HFF-Myc (cell line): ENCODE measurements at places on chromosomes 6 and 20.

- DNase-seq, result no peak
These were observed 243.1 kb downstream of the DLL1 start for GRCh38 chr6:170047823-170048222.

GRCh38 chr6:34318499-34319470 lies 70.0 kb upstream of the SMIM29 start:
- no peak for DNase-seq

GRCh38 chr6:137313928-137314855 lies 95.0 kb upstream of the IFNGR1 start:
- peak; percentile 27 for DNase-seq

GRCh38 chr6:135860361-135860760 lies 8.9 kb downstream of the PDE7B start:
- no peak for DNase-seq

DNA sequence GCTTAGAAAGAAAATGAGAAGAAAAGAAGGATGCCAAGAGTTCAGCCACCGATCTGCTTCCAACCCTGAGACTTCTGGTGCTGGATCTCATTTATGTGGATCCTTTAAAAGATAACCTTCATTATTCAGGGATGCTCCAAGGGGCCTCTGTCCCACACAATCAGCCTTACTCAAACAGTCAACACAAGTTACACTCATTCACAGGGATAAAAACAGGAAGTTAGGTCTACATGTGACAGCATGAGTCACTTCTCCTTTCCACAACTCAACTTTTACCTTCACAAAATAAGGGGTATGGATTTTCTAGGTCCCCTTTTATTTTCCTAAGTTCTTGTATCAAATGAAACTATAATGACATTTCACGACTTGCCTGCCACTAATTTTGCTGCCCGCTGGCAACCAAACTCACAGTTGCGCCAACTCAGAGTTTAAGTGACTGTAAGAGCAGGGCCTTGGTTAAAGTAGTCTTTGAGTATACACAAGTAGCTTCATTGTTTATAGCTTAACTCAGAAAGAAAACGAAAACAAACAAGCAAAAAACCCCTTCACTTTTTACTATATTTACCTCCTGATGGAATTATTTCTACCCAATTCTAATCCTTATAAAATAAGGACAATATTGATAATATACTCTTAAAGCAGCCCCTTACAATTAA lies 278.8 kb upstream of the RUNX2 start:
- DNase-seq, result peak; percentile 4

GRCh38 chr6:83546636-83547035 lies 34.3 kb downstream of the PRSS35 start:
- DNase-seq, result no peak

GRCh38 chr20:44485078-44485829 lies 9.6 kb downstream of the TTPAL start:
- DNase-seq, result no peak

GRCh38 chr6:111857674-111858337 lies 15.4 kb downstream of the FYN start:
- no peak for DNase-seq

DNA sequence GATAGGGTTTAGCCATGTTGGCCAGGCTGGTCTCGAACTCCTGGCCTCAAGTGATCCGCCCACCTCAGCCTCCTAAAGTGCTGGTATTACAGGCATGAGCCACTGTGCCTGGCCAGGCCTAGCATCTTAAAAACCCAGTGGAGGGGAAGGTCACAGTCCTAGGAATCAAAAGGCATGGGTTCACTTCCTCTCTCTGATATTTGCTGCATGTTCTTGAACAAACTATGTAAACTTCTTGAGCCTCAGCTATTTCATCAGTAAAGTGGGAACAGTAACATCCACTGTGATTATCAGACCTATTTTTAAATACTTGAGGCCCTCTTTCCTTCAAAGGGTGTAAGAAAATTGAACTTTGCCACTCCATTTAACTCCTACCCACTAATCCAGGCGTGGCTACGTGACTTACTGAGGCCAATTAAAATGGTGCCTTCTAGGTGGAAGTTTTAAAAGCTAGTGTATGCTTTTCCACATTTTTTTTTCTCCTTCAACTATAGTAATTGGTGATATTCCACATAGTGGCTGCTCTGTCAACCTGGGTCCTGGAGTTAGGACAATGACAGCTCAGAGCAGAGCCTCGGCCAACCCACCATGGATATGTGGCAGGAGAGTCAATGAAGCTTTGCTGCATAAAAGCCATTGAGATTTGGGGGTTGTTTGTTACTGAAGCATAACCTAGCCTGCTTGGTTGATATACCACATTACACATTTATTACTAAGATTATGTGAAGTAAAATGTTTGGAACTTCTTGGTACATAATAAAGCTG lies 32.2 kb upstream of the IER3 start:
- no peak for DNase-seq

- no peak for DNase-seq
These were observed 17.8 kb downstream of the SS18L1 start for GRCh38 chr20:62161347-62161746.

DNA sequence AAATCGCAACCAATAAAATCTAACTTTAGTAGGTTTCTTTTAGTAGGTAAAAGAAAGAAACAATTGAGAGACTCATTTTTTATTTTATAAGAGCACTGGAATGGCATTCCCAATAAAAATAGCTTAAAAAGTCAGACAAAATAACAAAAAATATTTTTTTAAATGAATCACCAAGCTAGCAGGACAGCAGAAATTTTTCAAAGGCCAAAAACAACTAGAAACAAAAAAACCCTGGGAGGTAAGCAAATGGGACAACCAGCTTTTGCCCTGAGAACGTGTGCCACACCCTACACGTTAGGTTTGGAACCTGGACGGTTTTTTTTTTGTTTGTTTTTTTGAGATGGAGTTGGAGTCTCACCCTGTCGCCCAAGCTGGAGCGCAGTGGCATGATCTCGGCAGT lies 19.6 kb downstream of the GPLD1 start:
- DNase-seq, result no peak

- no peak for DNase-seq
These were observed 131.3 kb downstream of the C6orf118 start for GRCh38 chr6:165178056-165178455.

GRCh38 chr6:51854876-51855275 lies 232.5 kb downstream of the PKHD1 start:
- DNase-seq, result no peak

- DNase-seq, result no peak
These were observed 1.1 kb downstream of the RNF144B start for GRCh38 chr6:18388271-18388670.

DNA sequence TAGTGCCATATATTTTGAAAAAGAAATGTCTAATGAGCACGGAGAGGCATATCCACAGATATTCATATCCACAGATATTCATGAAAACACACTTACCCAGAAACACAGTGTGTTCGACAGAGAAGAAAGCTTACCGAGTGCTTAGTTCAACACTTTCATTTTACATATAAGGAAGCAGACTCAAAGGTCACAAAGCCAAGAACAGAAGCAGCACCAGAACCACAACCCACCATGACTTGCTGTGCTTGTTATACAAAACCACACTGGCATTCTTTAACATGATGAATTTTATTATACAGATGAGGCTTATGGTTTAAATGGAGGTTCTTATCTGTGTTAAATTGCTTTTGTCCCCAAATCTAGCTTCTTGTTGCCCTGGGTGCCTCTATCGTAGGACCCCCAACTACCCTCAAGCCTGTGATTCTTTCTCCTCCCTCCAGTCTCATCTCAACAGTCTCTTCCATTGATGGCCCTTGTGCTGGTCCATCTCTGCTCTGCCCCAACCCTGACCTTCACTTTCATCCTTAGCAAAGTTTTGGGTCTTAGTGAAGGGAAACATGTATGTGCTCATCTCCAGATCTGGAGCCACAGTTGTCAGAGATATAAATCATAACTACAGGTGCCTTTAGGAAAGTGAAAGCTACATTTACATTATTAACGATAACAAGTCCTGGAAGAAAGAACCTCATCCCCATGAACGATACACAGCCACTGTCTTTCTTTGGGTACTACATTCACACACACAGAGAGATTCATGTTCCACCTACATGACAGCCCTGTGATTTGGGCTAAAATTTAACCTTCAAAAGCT lies 40.0 kb downstream of the SF3B5 start:
- no peak for DNase-seq

- DNase-seq, result no peak
These were observed 10.7 kb upstream of the CLPSL2 start for GRCh38 chr6:35765739-35766138.

GRCh38 chr6:130913120-130913519 lies 85.9 kb downstream of the SMLR1 start:
- DNase-seq, result no peak
